T47D (cell line): ENCODE measurements at places on chromosomes 1 and 21.

DNA sequence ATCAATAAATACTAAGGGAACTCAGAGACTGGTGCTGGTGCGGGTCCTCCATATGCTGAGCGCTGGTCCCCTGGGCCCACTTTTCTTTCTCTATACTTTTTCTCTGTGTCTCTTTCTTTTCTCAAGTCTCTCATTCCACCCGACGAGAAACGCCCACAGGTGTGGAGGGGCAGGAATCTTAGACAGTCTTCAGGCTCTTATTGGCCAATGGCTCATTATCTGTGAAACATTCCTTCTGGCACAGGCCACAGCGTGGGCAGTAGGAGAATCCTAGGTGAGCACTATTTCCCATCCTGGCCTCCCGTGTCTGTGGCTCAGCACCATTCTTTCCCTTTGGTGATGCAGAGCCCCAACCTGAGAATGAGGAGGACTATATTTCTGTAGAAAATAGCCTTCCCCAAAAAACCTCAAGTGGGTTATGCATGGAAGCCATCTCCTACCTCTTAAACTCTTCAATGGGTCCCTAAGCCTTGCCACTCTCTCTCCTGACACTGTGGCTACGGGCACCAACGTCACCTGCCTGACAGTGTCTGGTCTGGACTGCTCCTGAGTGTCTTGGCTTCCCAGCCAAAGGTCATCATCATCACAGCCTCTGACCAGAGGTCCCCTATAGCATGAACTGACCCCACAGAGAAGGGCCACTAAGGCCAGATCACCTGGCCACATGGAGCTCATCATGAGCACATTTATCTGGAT lies 6.2 kb upstream of the SLAMF1 start:
- no peak for DNase-seq

DNA sequence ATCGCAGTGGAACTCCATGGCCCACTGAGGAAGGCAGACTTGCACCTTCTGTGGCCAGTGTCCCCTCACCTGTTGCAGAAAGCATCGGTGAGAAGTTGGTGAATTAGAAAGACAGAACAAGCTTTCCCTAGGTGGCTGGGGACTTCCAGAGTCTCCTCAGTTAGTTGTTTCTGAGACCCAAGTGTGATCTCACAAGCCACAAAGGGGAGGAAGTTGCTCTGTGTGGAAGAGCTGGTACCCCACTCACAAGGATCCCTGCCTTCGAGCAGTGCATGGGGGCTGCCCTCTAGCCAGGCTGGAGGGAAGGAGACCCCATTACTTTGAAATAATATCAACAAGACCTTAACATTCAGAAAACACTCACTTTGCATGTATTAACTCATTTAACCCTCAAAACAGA lies 2.1 kb downstream of the PRELP start:
- DNase-seq: no peak

GRCh38 chr1:162276493-162276892 lies 100.2 kb downstream of the SPATA46 start:
- peak; percentile 73 for DNase-seq

- DNase-seq: no peak
These were observed 27.0 kb upstream of the PRSS38 start for GRCh38 chr1:227788271-227789083.

DNA sequence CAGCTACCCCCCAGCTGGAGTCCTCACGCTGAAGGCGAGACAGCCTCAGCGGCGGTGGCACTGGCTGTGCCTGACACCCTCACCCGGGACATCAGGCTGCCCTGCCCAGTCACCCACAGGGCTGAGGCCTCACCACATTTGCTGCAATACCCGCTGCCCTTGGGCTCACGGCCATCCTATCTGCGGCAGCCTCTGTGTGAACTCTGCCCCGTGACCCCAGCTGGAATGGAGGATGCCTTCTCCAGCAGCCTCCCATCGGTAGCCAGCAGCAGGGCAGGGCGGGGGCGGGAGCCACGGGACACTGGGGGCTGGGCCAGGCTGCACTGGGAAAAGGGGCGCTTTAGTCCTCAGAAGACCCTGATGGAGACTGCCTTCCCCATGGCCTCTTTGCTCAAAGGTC lies 112.4 kb upstream of the ZBTB40 start:
- DNase-seq: no peak

- DNase-seq: no peak
These were observed 30.7 kb downstream of the EIF2D start for GRCh38 chr1:206581571-206581981.

DNA sequence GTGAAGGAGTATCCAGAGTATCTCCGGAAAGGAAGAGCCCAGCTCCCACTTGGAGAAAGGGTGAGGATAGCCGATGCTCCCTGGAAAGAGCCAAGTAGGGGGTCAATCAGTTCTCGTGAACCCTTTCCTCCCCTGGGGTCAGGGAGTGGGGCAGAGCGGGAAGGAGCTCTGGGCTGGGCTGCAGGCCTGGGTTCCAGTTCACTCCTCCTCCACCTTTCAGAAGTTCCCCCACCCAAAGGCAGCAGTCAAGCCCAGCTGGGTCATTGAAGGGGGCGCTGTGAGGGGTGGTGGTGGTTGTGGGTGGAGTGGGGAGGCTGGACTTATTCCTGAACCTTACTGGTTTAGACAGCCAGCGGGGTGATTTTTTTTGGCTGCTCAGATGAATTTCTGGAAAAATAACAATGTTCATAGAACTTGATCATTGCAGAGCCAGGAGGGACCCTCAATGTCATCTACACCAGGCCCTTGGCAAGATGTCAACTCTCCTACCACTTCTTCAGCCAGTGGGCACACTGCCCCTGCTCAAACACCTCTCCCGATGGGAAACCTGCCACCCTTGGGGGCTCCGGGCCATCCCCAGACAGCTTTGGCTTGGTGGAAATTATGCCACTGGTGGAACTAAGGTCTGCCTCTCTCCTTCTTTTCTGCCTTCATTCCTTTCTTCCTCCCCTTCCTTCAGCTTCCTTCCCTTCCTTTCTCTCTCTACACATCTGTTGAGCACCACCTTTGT lies 235.8 kb downstream of the TRABD2B start:
- no peak for DNase-seq

DNA sequence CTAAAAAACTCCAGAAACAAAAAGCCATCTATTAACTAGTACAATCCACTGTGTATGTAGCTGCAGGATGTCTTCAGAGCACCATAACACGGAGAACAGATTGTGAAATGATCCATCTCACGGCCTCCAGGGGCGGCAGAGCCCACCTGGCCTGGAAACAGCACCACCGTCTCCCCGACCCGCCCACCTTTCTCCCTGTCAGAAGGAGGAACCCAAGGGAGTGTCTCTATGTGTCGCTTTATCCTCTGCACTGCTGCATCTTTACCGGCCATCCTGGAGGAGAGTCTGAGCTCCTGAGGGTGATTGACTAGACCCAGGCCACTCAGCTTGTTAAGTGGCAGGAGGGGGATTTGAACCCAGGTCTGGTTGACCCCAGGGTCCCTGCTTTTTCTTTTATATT lies 405.0 kb downstream of the MATN1 start:
- no peak for DNase-seq

GRCh38 chr1:36300526-36300925 lies 5.6 kb upstream of the SH3D21 start:
- no peak for DNase-seq

DNA sequence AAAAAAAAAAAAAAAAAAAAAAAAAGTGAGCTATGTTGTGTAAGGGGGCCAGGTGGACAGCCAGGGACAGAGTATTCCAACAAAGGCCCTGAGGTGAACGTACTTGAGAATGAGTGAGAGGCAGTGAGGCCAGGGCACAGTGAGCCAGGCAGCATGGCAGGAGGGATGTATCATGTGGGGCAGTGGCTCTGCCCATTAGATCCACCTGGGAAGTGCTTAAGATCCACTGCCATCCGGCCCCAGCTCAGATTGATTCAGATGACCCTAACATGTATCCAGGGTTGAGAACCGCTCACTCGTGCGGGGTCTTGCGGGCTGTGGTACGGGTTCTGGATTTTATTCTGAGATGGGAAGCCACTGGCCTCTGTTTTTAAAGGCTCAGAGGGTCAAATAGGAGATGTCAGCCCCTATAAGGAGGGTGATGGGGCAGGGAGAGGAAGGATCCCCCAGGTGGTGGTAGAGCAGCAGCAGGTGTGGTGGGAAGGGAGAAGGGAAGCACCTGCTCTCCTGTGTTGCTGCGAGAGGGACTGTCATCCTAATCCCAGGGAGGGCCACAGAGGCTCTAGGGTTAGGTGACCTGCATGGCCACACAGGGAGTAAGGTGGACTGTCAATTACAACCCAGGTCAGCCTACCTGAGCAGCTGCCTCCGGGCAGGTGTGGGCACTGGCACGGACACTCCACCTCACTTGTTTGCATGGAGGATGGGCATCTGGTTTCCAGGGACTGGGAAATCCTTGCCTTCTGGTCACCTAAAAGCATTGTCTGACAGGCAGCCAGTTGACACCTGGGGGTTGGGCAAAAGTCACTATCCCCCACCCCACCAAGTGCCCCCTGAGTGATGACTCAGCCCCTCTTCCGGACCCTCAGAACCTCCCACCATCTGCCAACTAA lies 31.6 kb downstream of the CDK18 start:
- DNase-seq: peak; percentile 37

- peak; percentile 65 for DNase-seq
These were observed 63.4 kb downstream of the KCNAB2 start for GRCh38 chr1:6108937-6109614.

DNA sequence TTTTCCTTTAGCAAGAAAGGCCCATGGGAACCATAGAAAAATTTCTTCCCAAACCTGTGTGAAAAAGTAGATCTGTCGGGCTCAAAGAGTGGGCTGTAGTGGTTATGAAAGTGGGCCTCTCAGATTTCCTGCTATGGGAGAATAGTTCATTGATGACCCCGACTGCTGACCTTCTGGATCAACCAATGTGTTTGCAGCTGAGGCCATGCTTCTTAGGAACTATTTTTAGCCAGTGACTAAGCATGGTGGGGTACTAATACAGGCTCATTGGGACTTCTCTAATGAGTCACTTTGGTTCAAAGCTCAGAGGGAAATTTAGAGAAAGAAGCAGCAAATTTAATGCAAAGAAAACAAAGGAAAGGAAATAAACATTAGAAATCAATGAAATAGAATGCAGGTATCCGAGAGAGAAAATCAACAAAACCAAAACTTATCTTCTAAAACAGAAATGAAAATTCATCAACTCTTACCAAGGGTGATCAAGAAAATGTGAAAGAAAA lies 12.6 kb upstream of the PSMA5 start:
- DNase-seq: no peak

GRCh38 chr1:66475940-66476339 lies 58.0 kb upstream of the SGIP1 start:
- DNase-seq: no peak

DNA sequence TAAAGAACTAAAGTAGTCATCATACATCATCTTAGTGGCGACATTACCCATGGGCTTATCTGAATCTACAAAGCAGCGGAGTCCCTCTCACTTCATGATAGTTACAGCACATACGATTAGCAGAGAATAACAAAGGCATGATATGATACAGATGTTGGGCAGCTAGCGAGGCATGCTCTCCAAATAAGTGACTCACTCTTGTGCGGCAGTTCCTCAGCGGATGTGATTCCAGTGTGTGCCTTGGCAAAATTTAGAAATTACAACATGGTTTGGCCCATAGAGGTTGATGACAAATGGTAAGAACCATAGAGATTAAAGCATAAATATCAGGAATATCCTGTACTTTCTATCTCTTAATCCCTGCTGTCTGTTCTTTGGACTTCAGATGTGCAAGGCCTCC lies 48.1 kb upstream of the PAXBP1 start:
- no peak for DNase-seq

GRCh38 chr1:244394826-244395765 lies 56.6 kb downstream of the ADSS2 start:
- no peak for DNase-seq

DNA sequence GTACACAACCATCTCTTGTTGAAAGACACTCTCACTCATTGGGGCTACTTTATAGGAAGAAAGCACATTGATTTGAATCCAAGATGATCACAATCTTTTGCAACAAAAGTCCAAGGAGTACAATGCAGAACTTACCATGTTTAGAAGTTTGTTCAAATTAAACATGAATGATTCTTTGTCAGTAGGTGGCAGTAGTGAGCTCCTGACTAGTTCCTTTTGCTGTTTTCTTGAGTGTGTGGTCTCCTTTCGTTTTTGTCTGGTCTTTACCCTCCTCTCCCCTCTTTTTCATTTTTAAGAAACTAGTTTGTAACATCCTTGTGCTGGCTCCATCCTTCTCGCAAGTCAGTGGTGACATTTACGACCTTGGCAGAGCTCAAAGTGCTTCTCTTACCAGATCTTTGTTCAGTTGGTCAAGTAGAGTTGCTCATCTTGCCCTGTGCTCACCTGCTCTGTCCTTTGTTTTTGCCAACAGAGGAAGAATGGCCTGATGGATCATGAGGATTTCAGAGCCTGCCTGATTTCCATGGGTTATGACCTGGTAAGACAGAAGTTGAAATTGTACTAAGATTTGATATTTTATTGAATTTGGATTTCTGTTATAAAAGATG lies 35.7 kb upstream of the MTR start:
- peak; percentile 72 for DNase-seq

- no peak for DNase-seq
These were observed 29.1 kb upstream of the SLC25A33 start for GRCh38 chr1:9510130-9510529.

- DNase-seq: no peak
These were observed 141.2 kb downstream of the TTLL7 start for GRCh38 chr1:83857716-83858115.

DNA sequence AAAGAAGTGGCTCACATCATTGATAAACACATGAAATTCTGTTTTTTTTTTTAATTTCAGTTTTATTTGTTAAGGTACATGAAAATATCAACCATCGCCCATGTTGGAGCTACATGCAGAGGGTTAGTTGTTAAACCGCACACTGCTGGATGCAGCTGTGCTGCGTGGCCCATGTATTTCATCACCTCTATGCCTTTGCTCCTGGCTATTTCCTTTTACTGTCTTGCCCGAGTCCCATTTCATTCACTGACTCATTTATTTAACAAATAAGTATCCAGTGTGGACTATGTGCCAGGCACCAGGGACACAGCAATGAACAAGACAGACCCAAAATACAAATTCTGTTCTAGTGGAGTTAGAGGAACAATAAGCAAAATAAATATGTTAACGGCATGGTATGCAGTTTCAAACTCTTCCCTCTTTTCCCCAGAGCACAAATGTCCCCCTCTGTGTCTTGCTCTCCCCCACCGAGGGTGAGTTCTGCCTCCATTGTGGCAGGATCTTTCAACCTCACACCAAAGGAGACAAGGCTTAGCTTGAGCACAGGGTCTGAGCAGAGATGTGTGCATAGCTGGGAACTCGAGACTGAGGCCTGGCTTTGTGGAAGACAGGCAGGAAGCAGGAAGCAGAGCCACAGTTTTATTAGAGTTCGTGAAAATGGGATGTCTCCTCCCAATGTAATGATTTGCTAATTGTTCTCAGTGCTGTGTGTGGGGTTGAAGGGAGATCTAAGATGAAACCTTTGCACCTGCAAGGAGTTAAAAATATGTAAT lies 44.6 kb downstream of the MAN1C1 start:
- DNase-seq: peak; percentile 43
